ENCODE measurements at places on chromosomes 4 and X.

- DNase-seq, result no peak
Measured at GRCh38 chr4:92522356-92522755, 218.6 kb downstream of the GRID2 start.

- no peak for DNase-seq
Measured at GRCh38 chr4:93184053-93184452, 644.5 kb upstream of the ATOH1 start.

DNA sequence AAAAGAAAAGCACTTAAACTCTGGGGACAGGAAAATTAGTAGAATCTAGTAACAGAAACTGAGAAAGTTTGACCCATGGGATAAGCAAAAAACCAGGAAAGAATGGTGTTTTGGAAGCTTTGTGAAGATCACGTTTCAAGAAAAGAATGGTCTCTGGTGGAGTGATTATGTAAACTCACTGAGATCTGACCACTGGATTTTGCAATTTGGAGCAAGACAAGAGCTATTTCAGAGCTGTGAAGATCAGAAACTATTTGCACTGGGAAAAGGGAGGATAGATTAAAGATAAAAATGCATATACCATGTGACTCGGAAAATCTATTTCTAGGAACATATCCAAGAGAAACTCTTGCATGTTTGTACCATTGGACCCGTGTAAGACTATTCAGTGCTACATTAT is 4.3 kb downstream of the TMPRSS11D start:
- DNase-seq, result no peak

- DNase-seq, result no peak
Measured at GRCh38 chr4:113467581-113467980, 294.0 kb downstream of the CAMK2D start.

GRCh38 chr4:17163156-17163771 is 264.8 kb upstream of the LDB2 start:
- no peak for DNase-seq

GRCh38 chr4:26862381-26862915 is 1.8 kb downstream of the STIM2 start:
- no peak for DNase-seq

DNA sequence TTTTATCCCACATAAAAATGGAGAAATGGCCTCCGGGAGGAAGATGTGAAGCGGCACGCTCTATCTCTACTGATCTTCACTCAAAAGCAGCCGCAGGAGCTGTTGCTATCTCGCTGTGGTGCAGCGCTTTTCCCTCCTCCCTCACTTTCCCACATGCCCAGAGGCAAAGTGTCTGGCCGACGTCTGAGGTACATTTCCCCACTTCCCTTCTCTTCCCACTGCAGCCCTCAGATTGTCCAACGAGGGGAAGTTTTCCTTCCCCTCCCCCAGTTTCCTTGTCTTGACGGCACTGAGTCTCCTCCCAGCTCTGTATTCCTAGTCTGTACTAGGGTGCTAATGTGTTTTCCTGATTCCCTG is 660 bp upstream of the COL25A1 start:
- DNase-seq, result no peak

- DNase-seq, result no peak
Measured at GRCh38 chr4:119106036-119107000, 29.3 kb upstream of the MYOZ2 start.

DNA sequence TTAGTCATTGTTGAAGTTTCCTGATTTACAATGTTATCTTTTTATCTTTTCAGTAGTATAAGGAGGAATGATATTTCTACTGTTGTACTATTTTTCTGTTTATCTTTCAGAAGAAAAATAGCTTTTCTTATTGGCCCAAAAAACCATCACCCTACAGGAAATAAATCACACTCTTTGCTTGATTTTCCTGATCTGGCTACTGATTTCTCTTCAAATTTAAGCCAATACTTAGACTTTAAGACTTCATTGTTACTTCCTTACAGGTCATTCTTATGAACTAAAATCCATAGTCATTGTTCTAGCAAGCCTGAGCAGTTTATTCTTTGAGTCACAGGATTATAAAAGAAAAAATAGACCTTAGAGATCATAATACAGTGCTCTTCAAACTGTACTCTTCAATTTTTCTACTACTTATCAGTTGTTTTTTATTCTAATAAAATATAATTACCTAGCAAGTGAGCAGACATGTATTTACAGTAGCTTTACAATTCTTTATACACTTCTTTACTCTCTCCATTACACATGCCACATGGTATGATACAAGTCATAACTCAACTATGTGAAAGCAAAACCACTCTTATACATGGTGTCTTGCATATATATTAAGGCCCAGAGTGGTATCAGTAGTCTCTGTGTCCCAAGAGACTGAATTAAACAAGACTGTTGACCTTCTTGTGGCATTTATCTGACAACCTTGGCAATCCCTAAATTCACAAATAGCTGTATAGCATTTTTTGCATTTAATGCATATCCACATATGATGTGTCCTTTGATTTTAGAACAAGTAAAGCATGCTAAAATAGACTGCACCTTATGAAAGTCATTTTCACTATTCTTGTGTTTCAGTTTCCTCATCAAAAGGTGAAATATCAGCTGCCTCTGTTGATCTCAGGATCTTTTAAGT is 47.9 kb downstream of the TET2 start:
- DNase-seq, result no peak
